ENCODE measurements at places on chromosomes 7 and 10. TPM values are rescaled to one million over a fixed set of nuclear protein-coding genes. Genes with fewer than 3 reads are reported as not detected.
A peak's percentile ranks its signal among the peaks of the same experiment; 100 is the strongest.

- DNase-seq = no peak
These were observed 40.4 kb downstream of the PROSER2 start for GRCh38 chr10:11863353-11864109.

The BAIAP2L1 gene
- total RNA-seq = 9.6 TPM

DNA sequence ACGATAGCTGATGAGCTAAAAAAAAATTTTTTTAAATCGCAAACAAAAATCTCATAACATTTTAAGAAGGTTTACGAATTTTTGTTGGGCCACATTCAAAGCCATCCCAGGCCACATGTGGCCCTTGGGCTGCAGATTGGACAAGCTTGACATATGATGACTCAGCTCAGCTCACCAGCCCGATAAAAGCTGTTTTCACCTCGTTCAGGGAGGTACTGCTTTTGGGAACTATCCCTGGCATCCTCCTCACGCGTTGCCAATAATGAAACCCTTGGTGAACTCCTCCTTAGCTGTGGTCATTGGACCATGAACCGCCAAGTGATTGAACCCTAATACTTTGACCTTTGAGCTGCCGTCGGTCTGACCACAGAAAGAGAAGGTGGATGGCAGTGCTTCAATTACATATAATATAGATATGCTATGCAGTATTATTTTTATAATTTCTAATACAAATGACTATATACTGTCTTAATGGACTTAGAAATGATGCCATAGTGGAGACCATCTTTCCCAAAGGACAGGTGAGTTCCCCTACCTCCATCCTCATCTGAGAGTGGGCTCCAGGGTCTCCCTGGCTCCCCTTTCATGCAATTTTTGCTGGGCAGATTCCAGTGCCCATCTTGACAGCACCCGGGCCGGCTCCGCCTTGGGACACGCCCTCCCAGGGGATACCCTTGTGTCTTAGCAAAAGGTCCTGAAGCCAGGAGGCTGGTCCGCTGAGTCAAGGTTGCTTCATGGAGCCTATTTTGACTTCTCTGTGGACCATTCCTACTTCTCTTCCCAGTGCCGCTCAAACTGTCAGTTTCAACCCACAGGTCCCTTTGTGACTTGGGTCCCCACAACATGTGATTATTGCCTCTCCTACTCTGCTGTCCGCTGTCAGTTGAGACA is 707.2 kb downstream of the PARD3 start:
- no peak for DNase-seq

The FXYD4 gene
- total RNA-seq = not detected

GRCh38 chr10:81814842-81815241 is 60.2 kb upstream of the NRG3 start:
- no peak for DNase-seq

The FEZF1 gene
- total RNA-seq = not detected

- DNase-seq = no peak
These were observed 67.0 kb downstream of the FGFR2 start for GRCh38 chr10:121531076-121531829.

The SYCE1 gene
- total RNA-seq = not detected

The GPC2 gene
- not detected for total RNA-seq

DNA sequence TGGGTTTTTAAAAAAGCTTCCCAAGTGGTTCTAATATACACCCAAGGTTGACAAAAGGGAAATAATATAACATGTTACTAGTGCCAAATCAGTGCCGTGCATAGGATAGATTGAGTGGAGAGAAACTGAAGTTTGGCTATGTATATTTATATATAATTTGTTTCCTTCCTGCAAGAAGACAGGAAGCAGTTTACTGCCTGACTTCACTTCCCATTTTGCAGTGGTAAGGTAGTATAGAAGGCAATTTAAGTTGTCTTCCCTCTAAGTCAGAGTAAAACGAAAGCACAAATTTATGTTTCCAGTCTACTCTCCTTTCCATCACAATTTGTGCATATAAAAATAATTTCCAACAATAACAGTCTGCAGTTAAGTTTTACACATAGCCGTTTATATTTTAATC is 3.4 kb upstream of the HYCC1 start:
- no peak for DNase-seq

- DNase-seq = peak; percentile 56
These were observed 488 bp downstream of the ARMC10 start for GRCh38 chr7:103075337-103075918.

- DNase-seq = peak; percentile 53
These were observed 25.1 kb downstream of the GALNT11 start for GRCh38 chr7:152050547-152050971.

The VSTM2A gene
- total RNA-seq = not detected

DNA sequence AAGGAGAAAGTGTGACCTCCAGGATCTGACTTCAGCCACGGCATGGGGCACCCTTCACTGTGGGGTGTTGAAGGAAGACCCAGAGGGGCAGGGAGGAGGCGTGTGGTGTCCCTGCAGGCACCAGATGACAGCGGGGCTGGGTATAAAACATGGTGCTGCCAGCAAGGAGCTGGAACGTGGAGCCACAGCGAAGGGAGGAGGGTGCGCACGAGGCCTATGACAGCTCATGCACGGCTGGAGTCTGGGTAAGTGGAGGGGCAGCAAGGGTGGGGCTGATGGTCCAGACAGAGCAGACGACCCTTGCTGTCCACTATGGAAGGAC is 27.8 kb upstream of the FOXL3 start:
- no peak for DNase-seq

DNA sequence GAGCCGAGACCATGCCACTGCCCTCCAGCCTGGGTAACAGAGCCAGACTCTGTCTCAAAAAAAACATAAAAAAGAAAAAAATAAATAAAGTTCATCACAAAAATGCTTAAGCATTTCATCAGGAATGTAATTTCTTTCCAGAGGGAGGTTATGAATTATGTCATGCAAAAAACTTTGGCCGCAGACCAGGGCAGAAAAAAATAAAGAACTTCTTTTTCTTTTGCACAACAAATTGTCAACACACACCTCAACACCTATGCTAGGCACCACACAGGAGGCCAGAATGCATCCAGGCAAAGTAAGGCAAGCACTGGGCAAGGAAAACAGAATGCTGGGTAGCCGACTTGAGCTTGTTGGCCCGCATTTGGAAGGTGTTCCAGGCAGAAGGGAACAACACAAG is 3.9 kb downstream of the C10orf62 start:
- peak; percentile 33 for DNase-seq

The AGAP9 gene
- total RNA-seq = 1.7 TPM

The IFIT2 gene
- total RNA-seq = 18.7 TPM

The GNA12 gene
- total RNA-seq = 23.1 TPM

The SNX10 gene
- total RNA-seq = 4.4 TPM

- peak; percentile 59 for DNase-seq
These were observed 265.1 kb downstream of the HTR7 start for GRCh38 chr10:90592638-90593302.

DNA sequence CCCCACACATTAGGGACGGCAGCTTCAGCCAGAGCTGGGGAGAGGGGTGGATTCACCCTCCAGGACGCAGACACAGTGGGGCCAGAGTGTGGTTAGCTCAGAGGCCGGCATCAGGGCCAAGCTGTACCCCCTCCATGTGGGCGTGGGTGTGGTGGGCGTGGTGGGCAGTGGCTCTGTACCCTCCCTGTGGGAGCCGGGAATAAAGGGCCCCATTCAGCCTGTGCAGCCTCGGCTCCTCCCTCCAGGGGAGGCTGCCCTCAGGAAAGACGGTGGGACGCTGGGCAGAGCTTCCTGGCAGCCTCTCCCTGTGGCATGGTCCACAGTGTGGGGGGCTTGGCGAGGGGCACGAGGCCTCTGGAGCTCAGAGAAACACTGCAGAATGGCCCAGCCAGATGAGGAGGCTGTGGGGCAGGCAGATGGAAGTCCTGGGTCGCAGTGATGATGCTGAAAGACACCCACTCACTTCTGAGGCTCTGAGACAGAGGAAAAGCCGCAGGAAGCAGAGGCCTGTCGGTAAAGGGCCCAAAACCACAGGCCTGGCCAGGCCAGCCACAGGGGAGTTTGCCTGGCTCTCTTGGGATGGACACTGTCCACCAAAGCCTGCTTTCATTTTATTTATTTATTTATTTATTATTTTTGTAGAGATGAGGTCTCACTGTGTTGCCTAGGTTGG is 108.0 kb downstream of the SH3PXD2A start:
- no peak for DNase-seq

- no peak for DNase-seq
These were observed 394.5 kb downstream of the SEMA3D start for GRCh38 chr7:84792231-84792893.

DNA sequence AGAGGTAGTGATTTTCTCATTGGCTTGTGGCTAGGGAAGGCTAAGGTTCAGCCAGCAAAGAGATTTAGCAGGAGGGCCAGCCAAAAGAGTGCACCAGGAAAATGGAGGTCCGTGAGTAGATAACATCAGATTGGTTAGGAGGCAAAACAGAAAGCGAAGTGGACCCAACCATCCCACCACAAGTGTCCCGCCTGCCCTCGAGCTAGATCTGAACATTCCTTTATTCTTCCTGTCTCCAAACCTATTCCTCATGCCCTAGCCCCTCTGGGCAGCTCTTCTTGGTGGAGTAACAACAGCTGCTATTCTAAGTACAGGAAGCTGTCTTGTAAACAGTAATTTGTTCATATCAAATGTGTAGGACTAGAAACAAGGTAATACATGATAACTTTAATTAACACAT is 85.7 kb upstream of the BET1 start:
- no peak for DNase-seq

All from MG63 (cell line).